Endodermal cell (in vitro differentiated cells): ENCODE measurements at places on chromosomes 4 and X.

DNA sequence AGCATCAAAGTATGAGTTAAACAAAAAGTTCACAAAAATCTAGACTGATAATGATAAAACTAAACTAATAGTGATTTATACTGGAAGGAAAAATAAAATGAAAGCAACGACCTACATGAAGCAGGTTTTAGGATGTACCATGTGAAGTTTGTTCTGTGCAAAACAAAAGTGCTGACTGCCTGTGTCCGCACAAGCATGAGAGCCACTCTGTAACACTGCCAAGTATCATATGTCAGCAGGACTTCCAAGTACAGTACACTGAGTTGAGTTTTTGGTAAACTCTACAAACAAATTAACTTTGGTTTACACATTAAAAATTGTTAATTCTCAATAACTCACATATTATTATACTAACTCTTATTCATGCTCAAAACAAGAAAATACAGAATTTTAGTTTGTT lies 459.0 kb downstream of the PDGFC start:
- no peak for DNase-seq

DNA sequence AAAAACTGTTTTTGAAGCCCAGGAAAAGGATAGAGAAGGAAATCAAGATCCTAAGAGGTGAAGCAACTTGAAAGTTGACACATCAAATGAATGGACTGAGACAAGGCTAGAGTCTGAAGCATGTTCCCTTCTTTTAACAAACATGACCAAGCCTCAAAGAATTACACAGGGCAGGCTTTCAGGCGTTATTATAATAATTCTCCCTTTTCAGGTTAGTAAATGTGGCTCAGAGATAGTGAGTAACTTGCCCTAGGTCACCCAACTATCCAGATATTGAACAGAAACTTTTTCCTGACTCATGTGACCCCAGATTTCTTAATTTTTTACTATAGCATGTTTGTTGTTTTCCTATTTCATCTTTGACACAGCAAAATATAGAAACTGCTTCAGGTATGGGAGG lies 91.7 kb downstream of the PPP1R2C start:
- no peak for DNase-seq

GRCh38 chr4:17584521-17585213 lies 7.7 kb downstream of the LAP3 start:
- DNase-seq = no peak

- DNase-seq = no peak
These were observed 8.3 kb downstream of the MPP1 start for GRCh38 chrX:154797006-154797405.

DNA sequence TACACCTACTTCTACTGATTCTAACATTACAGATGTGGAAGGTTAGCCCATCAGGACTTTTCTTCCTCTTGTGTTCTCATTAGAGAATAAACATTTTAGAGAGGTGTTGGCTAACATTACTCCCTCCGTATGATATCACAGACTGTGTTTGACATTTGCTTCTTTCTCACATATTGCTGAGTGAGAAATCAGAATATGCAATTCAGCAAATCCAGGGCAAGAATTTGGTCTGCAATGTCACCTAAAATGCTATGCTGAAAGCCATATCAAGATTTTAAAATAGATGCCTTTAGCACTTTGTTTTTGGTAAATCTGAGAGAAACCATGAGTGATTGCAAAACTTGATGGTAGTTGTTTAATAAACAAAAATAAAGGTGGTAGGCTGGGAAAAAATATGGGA lies 319.1 kb downstream of the C4orf33 start:
- no peak for DNase-seq

DNA sequence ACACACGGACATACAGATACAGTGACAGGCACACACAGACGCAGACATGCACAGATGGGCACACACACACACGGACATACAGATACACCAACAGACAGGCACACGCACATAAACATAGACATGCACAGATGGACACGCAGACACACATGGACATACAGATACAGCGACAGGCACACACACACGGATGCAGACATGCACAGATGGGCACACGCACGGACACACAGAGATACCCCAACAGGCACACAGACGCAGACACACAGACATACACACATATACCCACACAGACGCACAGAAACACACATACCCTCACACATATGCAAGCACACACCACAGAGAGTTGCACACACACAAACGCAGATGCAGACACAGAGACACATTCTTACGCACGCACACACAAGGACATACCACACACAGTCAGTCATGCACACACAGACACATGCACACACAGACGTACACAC lies 24.4 kb upstream of the SLC25A6 start:
- no peak for DNase-seq

GRCh38 chrX:55640854-55641253 lies 17.7 kb downstream of the FOXR2 start:
- no peak for DNase-seq

DNA sequence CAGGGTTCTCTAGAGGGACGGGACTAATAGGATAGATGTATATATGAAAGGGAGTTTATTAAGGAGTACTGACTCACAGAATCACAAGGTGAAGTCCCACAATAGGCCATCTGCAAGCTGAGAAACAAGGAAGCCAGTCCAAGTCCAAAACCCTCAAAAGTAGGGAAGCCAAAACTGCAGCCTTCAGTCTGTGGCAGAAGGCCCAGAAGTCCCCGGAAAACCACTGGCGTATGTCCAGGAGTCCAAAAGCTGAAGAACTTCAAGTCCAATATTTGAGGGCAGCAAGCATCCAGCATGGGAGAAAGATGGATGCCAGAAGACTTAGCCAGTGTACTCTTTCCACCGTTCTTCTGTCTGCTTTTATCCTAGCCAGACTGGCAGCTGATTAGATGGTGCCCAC lies 227.2 kb downstream of the KCTD8 start:
- DNase-seq = no peak

- DNase-seq = no peak
These were observed 98.2 kb downstream of the FRYL start for GRCh38 chr4:48681856-48682255.

- no peak for DNase-seq
These were observed 125.1 kb downstream of the PALLD start for GRCh38 chr4:168621806-168622589.

GRCh38 chr4:109629775-109630174 lies 69.7 kb downstream of the MCUB start:
- DNase-seq = peak; percentile 55

DNA sequence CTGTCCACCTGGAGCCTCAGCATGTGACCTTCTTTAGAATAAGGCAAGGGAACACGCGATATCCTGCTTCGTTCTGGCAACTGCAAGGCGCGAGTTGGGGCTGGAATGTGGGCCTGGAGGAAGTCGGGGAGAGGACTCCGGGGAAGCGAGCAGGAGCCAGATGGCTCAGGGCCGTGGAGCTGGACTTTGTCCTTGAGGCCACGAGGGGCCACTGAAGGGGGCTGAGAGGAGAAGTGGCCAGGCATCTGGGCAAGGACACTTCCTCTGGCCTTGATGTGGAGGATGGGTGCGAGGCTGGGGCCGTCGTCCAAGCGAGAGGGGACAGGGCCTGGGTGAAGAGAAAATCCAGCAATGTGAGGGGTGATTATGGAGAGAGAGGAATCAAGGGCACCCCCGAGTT lies 12.2 kb upstream of the DUSP9 start:
- DNase-seq = peak; percentile 26

- no peak for DNase-seq
These were observed 223.7 kb downstream of the COL25A1 start for GRCh38 chr4:109078724-109079123.

- DNase-seq = no peak
These were observed 171.2 kb upstream of the GPC4 start for GRCh38 chrX:133586443-133586842.
